ENCODE measurements at places on chromosomes 2 and 18.

DNA sequence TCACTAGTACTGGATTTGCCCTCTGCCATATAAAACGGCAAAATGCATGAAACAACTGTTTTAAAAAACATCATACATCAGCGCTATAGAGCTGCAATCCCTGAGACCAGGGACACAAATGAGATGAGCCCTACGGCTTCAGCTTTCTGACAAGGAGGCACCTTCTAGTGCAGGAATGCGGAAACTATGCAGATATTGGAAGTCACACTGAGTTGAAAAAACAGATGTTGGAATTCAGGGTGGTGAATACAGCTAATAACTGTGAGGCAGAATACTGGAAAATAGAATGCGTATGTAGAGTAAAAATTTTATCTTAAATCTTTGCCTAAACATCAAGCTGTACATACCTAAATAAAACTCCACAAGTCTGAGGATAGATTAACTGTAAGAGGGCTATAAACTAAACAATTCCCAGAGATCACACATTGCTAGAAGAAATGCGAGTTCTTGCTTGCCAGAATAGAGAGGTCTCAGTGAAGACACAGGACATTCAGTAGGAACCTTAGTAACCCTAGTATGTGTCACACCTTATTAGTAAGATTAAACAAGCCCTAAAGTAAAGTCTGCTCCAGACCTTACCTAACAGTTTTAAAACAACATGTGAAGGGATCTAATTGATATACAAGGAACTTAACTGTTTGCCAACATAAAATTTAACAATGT lies 541.4 kb upstream of the DDX18 start:
- DNase-seq = no peak

GRCh38 chr18:77206676-77207374 lies 42.8 kb upstream of the GALR1 start:
- DNase-seq = no peak

GRCh38 chr2:144331674-144332355 lies 188.1 kb downstream of the ZEB2 start:
- no peak for DNase-seq

- DNase-seq = no peak
Observed at GRCh38 chr2:173970516-173970924, 5.3 kb upstream of the SP3 start.

GRCh38 chr18:9092665-9093064 lies 9.8 kb upstream of the NDUFV2 start:
- DNase-seq = no peak

DNA sequence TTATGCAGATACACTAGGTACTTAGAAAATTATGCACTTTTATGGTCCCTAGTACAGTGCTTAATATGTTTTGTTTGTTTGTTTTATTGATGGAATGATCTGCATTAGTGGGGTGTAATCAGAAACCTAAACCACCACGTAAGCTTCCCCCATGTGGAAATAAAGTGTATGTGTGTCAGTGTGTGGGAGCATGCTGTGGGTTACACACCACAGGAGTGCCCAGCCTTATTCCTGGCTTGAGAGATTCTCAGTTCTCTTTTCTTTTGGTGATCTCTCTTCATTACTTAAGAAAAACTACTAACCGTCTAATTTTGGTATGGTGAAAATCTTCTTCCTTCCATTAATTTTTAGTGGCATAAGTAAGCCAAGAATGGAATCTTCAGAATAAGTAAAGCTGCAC lies 398.6 kb downstream of the DCDC2C start:
- no peak for DNase-seq

DNA sequence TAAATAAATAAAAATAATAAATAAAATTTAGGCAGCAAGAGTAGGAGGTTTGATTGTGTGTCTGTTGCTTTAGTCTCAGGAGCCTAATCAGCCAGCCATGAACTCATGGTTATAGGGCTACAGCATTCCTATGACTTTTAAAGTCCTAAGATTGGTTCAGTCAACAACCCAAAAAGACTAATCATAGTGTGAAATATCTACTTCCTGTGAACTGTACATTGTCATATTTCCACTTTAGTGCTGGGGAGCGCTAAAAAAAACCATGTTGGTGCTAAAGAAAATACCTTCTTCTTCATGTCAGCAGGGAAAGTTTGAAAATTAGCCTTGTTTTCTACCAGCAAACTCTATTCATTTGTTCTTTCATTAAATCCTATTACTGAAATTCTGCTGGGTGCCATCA lies 521.6 kb downstream of the RNF144A start:
- DNase-seq = no peak

DNA sequence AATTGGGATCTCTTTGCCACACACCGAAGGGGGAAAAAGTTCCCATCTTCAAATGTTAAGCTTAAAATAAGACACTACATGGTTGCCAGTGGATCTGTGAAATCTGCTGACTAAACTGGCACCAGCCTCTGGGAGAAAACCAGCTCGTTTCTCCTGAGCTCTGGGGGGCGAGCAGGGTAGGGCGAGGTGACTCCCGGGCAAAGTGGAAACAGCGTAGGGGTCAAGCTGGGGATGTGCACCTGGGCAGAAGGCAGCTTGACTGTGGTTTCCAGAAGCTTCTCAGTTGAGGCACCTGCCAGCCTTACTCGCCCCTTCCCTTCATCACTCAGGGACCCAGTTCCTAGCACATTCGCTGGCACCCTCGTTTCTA lies 62.8 kb downstream of the SFXN5 start:
- no peak for DNase-seq

DNA sequence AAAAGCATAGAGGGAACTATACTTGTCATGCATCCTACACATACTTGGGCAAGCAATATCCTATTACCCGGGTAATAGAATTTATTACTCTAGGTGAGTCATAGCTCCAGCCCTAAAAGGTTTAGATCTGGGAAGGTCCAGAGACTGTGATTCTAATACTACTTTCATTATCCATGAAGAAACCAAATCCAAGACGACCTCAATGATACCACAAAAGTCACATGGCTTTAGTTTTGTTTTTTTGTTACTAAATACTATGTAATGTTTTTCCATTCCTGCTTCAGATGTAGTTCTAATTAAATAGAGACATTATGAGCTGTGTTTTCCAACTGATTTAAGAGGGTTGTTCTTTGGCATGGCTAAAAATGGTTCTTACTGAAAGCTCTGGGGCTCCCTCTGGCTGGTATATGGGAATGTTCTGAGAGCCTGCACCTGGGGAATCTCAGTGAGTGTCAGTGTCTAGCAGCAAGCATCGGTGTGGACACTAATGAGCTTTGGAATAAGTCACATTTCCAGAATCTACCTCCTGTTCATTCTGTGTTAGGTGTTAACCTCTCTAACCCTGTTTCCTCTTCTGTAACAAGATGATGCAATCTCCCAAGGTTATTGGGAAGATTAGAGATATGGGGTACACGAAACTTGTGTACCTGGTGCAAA lies 20.5 kb upstream of the IL1RL2 start:
- DNase-seq = peak; percentile 5

DNA sequence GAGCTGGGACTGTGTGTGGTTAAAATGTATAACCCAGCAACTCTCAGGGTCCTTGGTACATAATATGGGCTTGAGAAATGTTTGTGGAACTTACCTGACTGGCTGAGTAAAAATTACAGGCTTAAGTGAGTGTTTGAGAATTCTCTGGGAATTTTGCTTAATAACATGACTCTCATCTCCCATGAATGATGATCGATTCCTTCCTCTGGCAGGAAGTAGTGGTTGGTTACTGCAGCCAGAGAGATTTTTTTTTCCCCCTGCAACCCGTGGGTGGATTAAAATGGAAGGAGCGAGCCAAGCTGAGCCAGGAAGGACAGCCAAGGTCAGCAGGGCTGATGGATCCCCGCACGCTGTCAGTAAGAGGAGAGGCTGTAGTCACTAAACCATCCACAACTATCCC lies 40.6 kb upstream of the RFX8 start:
- no peak for DNase-seq

DNA sequence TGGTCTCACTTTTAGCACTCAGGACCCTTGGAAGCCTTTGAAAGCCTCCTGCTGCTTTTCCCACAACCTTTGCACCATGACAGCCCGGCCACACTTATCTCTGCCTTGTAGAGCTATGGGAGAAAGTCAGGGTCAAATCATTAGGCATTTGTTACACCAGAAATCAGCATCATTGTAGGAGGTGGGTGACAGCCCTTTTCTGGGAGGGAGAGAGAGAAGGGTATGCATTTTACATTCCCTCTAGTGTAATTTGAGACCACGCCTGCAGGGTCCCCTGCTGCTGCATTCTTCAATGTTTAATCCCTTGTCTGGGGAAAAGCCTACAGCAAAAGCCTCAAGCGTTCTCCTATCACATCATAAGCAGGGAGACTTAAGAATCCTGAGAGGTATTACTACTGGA lies 766.8 kb upstream of the FAM98A start:
- DNase-seq = no peak

GRCh38 chr18:31041271-31042083 lies 1.1 kb downstream of the DSC3 start:
- no peak for DNase-seq

DNA sequence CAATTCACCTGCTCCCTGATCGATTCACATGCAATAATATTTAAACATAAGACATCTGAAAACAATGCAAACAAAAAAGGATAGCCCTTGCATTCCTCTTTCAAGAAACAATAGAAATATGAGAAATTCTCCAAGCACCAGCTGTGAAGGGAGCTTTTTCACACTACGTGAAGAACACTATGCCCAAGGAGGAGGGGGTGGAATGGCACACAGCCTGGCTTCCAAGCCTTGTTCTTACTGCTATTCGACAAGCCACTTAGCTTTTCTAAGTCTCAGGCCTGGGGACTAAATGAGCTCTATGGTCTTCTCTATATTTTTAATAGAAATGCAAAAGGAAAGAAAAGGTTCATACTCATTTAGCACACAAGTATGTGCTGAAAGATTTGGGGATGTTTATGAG lies 92.2 kb upstream of the CHRNA1 start:
- DNase-seq = no peak

- DNase-seq = no peak
Observed at GRCh38 chr18:23578891-23579653, 7.2 kb downstream of the NPC1 start.

DNA sequence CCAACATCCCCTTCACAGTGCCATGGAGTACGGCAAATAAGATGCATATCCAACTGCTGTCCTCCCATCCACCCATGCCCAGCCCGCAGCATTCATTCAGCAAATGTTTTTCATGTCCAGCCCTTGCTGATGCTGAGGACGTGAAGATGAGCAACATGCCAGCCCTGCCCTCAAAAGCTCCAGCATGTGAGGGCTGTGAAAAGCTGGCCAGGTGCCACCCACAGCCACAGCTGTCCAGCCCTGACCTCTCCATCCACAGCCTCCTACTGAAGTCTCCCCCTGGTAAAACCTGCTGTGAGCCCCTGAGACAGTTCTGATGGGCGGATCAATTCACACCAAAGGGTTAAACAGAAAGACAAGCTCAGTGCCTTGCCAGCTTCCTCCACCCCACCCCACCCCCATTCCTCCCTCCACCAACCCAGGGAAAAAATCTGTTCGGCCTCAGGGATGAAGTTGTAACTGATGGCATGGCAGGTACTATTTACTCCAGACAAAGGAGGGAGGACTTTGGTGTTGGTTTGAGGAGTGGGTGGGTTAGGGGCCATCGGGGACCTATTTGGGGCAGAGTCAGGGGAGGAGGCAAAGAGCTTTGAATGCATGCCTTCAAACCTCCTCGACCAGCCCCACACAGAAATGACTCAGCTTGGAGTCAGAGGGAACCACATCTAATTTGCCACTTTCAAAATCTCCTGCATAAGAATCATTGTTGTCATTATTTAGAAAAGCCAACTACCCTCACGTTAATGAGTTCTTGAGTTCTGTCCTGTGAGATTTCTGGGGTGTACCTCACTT lies 4.3 kb downstream of the ZBTB7C start:
- no peak for DNase-seq

- no peak for DNase-seq
Observed at GRCh38 chr18:74266161-74266560, 25.6 kb downstream of the CYB5A start.

DNA sequence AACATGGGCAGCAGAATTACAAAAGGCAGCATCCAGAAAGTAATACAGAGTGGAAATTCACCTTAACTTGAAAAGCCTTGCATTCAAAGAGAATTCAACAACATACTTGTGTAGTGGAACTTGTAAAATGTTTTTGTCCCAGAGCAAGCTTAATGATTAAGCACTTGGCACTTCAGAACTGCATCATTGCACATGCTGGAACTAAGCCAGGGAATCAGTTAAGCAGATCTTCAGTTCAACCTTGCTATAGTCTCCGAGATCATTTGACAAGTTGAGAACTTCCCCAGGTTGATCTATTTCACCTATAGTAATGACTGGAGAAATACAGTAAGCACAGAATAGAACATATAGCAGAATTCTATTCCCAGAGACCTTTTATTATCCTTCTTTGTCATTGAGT lies 1337.2 kb upstream of the NXPH2 start:
- no peak for DNase-seq

DNA sequence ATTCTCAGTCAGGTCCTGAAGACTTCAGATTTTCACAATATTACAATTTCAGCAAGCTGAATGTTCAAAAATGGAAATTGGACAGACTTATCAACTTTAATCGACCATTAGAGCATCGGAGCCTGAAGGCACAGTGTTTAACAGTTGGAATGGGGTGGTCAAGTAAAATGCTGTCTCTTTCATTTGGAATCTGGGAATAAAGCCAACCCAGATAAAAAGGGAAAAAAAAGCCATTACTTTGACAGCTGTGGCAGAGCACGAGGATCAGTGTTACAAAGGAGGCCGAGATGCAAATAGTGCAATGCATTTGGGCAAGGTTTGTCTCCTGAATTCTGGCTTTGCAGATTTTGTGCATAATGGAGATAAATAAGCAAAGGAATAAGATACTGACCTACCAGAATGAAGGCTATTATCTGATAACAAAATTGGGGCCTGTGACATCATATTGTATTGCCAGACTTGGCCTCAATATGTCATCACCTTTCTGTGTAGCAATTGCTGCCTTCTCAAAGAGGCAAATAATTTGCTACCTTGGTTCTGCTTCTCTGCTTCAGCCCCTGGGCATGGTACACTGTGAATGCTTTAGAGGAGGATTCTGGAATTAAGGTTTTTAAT lies 277.5 kb upstream of the KLHL29 start:
- no peak for DNase-seq

DNA sequence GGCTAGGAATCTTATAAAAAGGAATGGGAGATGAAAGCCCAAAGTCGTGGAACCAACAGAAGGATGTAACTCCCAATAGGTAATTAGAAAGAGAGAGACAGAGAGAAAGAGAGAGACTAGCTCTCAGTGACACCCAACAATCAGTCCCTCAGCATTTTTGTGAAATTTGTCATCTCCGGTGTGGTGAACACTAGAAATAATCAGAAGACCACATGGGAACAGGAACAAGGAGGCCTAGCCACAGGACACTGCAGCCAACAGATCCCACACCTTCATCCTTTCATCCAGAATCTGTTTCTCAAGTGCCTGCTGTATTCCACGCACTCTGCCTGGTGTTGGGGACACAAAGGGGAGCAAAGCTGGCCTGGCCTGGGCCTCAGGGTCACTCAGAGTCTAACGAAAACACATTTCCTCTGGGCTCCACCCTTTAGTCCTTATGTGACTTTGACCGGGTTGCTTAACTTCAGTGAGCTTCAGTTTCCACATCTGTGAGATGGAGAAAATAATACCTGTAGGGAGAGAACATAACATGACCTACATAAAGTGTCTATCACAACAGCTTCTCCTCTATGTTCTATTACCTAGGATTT lies 53.1 kb downstream of the EHD3 start:
- DNase-seq = no peak
